ENCODE measurements at places on chromosomes 13 and 19.

DNA sequence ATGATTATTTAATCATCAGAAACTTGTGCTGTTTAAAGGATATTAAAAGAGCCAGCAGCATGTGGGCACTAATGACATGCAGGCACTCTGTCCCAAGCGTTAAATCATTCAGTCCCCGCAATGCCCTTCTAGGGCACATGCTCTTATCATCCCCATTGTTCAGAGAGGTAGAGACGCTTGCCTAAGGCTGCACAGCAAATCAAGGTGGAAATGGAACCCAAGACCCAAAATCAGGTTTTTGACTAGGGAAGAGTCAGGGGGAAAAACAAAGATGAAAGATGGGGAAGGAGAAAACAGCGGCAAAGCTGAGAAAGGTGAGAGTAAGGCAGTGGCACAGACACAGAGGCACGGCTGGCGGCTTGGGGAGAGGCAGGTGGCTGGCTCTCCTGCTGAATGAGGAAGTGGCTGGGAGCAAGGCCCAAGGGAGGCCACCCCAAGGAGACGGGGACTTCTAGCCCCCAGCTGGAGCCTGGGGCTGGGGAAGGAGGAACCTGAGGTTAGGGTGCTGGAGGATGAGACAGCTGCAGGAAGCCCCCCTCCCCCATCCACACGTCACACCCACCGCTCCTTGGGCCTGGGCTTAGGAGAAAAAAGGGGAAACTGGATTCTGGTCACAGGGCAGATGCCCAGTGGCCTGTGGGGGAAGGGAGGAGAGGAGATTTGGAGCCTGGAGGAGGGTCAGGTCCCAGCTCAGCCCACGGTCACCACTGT is 1.0 kb upstream of the TYROBP start:
- peak; percentile 24 for DNase-seq

- DNase-seq: no peak
Measured at GRCh38 chr19:36008336-36008978, at the start of gene SYNE4. TSS of gene SYNE4 (minus strand) at chr19:36008813. CDS start at chr19:36008681, 132 bp downstream.

GRCh38 chr13:101556676-101557123 is 104.2 kb downstream of the ITGBL1 start:
- no peak for DNase-seq

DNA sequence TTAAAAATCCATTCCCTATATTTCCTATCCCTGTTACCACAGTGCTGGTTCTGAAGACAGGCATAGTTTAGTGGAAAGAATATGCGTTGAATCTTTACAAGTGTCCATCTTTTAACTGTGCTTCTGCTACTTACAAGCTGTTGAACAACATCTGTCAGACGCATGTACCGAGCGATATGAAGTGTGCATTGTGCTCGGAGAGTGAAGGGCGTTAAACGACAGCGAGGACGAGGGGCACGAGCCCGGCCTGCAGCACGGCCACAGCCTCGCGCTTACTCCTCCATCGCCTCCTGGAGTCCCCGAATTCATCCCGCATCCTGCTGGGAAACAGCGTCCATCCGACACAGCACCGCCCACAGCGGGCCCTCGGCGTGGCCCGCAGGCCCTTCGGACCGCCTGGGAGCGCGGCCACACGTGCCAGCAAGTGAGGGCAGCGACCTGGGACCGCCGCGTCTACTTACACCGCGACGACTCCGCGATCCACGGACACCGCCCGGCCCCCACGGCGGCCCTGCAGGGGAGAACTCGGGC is 514 bp downstream of the PCID2 start:
- DNase-seq: no peak

DNA sequence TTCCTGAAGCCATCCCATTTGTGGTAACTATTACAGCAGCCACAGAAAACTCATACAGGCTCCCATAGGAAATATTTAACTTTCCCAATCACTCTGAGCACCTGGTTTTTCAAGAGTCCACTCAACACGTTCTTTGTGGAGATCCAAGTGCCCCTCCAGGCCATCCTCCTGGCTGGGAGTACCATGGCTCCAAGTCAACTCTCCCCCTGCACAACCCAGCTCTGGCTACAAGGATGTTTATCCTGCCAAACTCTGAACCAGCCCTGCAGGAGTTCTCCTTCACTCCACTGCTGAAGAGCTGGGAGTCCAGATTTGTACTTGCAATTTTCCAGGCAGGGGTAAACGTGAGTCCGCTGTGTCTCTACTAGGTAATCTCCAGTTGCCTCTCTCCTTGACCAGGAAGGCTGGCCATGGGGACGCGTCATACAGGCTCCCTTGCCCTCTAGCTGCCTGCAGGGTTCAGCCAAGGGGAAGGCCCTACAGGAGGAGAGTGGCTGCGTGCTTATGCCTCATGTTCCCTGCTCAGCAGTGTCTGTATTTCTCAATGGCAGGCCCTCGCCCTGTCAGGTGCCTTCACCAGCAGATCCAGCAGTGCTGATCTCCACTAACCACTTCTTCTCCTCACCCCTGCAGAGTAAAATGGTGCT is 29.9 kb upstream of the ARGLU1 start:
- DNase-seq: no peak

DNA sequence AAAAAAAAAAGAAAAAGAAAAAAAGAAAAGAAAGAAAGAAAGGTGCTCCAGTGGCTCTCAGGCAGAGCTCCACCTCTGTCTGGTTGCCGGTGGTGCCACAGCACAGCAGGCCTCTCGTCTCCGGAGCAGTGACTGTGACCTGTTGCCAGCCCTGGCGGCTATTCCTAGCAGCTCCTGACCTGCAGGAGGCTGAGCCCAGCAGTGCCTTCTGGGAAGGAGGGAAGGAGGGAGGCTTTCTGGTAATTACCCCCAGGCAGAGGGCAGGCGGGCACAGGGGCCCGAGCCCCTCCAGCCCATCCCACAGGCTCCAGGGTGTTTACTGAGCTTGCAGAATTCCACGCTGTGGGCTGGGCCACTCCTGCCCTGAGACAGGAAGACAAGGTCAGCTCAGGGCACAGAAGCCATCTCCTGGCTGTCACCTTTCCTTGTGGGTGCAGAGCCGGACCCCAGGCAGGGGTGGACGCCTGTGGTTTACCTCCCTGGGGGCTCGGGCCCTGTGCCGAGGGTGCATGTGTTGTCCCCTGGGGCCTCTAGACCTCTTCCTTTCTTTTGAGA is 77.9 kb downstream of the GNG7 start:
- DNase-seq: peak; percentile 27

GRCh38 chr13:52848455-52849195 is at the start of gene PCDH8:
TSS of gene PCDH8 (minus strand) at chr13:52848640. CDS start at chr13:52848436, 204 bp downstream.
- peak; percentile 43 for DNase-seq

Measured in hypothalamus (tissue), 51 donors.